ENCODE measurements at places on chromosomes 1 and 21.

- DNase-seq = no peak
- peaks cover 9% of the 10 kb centered on the region for H3K27me3 ChIP-seq
- no peak overlapping the region for H3K4me3 ChIP-seq
- no peaks in the 10 kb centered on the region for H3K36me3 ChIP-seq
Observed at GRCh38 chr1:201357636-201358348, 19.7 kb downstream of the TNNT2 start.

DNA sequence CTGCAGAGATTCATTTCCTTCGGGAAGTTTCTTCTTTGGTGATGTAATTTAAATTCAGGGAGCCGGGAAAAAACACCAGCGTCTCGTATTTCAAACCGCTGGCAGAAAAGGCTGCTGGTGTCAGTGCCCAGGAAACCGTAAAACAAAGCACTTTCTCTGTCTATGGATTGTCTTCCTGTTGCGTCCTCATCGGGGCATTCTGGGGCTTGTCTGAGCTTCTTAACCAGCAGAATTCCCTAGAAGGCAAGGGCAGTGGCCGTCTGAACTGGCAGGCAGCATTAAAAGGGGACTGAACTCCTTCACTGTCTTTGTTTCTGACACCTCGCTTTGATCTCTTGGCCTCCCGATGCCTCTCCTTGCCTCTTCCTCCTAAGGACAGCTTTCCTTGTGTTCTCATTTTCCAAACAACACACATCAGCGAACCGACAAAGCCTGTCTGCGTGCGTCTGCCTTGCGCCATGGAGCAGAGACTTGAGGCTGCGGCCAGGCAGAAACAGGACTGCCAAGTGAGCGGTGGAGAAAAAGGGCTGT, 391.6 kb upstream of the VAMP3 start:
- no peaks in the 10 kb centered on the region for H3K4me1 ChIP-seq
- H3K36me3 ChIP-seq = no peaks in the 10 kb centered on the region
- no peak for DNase-seq
- H3K4me3 ChIP-seq = no peak overlapping the region
- H3K27ac ChIP-seq = no peak overlapping the region
- H3K27me3 ChIP-seq = peaks cover 1% of the 10 kb centered on the region

- H3K36me3 ChIP-seq = no peaks in the 10 kb centered on the region
- no peak overlapping the region for H3K27ac ChIP-seq
- no peaks in the 10 kb centered on the region for H3K4me1 ChIP-seq
- peaks cover 1% of the 10 kb centered on the region for H3K27me3 ChIP-seq
- DNase-seq = no peak
Observed at GRCh38 chr1:95287081-95287480, 53.1 kb downstream of the RWDD3 start.

DNA sequence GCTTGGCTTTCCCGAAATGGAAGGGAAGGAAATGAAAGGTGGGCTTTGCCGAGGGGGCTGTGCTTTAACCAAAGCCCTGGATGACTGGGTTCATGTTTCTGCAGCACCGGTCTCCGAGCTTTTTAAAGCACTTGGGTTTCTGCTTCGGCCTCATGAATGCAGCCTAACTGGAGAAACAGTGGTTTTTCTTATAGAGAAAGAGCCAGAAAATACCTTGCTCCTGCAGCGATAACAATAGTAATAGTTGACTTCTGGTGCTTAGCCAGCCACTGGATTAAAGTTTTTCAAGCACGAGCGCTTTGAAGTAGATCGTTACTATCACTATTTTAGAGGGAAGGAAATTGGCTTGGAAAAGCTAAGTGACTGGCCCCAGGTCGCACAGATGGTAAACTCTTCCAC, 500 bp upstream of the DOCK7 start:
- peak overlapping the region; percentile 85 for H3K4me3 ChIP-seq
- peak overlapping the region; percentile 73 for H3K27ac ChIP-seq
- no peak for DNase-seq

DNA sequence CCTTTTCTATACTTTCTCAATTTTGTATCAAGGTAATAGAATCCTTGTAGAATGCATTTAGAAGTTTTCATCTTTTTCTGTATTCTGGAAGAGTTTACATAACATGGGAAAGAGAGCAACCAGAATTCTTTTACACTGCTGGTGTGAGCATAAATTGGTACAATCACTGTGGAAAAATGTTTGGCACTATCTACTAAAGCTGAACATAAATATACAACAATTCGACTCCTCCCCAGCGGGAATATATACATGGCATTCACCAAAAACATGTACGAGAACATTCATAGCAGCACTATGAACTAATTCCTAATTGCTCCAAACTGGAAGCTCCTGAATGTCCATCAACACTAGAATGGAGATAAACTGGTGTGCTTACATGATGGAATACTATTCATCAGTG, 1.8 kb upstream of the ACBD6 start:
- no peak overlapping the region for H3K4me3 ChIP-seq
- no peak for DNase-seq
- peaks cover 4% of the 10 kb centered on the region for H3K36me3 ChIP-seq
- no peak overlapping the region for H3K27ac ChIP-seq
- H3K4me1 ChIP-seq = peaks cover 32% of the 10 kb centered on the region

DNA sequence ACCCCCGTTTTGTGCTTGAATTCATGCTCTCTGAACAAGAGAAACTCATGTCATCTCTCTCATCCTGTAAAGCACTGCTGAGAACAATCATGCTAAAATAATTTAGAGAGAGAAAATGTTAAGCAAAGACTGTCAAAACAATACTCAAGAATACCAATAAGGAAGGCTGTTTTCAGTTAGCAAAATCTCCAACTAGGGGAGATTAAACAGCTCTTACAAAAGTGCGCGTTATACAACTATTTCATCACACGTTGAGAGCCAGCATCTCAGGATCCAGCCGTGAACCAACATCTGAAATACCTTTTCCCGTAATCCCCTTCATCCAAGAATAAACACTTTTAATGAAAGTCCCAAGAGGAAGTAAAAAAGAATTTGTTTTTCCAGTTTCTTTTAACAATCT, 44.1 kb upstream of the KCNJ15 start:
- no peak overlapping the region for H3K4me3 ChIP-seq
- H3K36me3 ChIP-seq = no peaks in the 10 kb centered on the region
- no peak overlapping the region for H3K27ac ChIP-seq
- H3K27me3 ChIP-seq = peaks cover 22% of the 10 kb centered on the region
- DNase-seq = no peak
